ENCODE measurements at places on chromosomes 7 and 10.

DNA sequence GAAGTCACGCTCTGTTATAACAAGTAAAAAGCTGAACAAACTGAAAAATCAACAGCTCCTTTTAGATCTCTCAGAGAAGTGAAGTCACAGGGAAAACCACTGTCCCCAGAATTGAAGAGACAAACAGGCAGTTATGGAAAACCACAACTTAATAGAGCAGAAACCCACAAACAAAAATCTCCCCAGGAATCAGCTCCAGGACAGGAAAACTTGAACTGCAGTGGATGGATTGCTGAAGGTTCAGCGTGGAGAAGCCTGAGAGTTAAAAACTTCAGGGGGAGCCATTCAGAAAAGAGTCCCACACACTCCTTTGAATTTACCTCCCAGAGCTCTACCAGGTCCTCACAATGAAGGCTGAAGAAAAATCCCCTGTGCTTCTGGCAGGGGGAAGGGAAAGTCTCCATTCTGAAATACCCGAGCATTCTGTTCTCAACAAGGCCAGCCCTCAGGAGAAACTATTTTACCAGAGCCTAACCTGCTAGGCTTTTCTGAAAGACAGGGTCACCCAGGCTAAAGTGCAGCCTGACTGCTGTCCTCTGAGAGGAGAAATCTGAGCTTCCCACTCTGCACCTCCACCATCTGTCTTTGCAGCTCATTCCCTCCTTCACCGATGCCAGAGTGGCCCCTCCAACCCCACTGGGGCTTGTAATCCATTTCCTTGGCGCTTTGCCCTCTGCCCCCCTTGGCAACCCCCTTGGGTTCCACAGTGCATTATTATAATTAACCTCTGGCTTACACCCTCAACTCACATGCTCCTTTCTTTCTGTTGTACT is 65.0 kb upstream of the CCNY start:
- DNase-seq = no peak

DNA sequence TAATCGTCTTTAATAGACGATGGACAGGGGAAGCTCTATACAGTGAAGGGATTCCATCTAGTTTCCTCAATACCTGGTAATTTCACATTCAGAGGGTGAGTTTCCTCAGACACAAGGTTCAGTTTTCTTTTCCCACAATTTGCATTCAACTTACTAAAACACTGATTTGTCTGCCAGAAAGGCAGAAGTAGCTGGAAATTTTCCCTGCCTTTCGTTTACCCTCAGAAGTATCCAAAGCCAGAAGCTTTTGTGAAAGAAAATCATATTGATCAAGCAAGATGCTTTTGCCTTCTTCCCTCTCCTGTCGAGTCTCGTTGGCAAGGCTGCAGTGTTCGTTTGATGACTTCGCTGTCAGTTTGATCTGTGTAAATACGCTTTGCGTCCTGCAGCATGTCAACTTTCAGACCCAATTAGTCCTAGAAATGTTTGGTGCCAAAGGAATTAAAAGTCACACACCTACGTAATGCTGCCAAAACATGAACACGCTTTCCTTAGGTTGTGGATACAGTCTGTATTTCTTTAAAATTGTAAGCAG is 631.9 kb upstream of the FOXK1 start:
- no peak for DNase-seq

GRCh38 chr10:133261726-133262325 is 14.8 kb downstream of the ADAM8 start:
- peak; percentile 63 for DNase-seq

DNA sequence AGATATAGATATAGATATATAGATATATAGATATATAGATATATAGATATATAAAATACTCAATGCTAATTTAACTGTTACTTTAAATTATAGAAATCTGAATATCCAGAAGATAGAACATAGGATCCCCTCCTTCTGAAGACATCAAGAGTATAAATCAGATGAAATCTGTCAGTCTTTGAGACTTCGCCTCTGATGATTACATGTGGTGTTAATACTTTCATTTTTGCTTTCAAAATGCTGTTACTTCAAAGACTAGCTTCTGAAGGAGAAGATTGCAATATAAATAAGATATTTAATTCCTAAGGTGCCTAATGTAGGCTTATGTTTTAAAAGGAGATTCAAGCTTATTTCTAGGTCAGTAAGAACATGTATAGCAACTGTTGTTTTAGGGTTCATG is 180.4 kb downstream of the TSPAN12 start:
- DNase-seq = no peak

GRCh38 chr7:26397796-26398426 is 106.2 kb downstream of the SNX10 start:
- no peak for DNase-seq

GRCh38 chr10:27741173-27742091 is 4.2 kb downstream of the MKX start:
- DNase-seq = no peak

- DNase-seq = no peak
Measured at GRCh38 chr10:86159797-86160196, 206.8 kb downstream of the GRID1 start.

GRCh38 chr10:62632071-62632809 is 172.3 kb upstream of the ADO start:
- DNase-seq = no peak

GRCh38 chr7:21704359-21704758 is 161.5 kb downstream of the DNAH11 start:
- DNase-seq = no peak

- no peak for DNase-seq
Measured at GRCh38 chr10:91164520-91165065, 55.9 kb upstream of the PCGF5 start.

Measured in C1 segment of cervical spinal cord (tissue), 14 donors.